ENCODE measurements at places on chromosomes 4 and X.
A peak's percentile ranks its signal among the peaks of the same experiment; 100 is the strongest.

DNA sequence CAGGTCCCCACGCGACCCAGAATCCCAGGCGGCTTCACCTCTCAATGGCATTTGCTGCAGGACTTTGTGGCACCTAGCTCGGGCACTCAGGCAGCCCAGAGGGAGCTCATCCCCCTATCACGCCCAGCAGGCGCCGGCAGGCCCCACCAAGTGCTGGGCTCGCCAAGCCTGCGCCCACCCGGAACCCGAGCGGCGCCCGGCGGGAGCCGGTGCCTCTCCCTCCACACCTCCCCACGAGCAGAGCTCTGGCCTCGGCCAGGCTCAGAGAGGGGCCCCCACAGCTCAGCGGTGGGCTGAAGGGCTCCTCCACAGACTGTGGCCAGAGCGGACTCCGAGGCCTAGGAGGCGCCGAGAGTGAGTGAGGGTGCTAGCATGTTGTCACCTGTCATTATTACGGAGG is 286.3 kb downstream of the PDHA2 start:
- DNase-seq = no peak

DNA sequence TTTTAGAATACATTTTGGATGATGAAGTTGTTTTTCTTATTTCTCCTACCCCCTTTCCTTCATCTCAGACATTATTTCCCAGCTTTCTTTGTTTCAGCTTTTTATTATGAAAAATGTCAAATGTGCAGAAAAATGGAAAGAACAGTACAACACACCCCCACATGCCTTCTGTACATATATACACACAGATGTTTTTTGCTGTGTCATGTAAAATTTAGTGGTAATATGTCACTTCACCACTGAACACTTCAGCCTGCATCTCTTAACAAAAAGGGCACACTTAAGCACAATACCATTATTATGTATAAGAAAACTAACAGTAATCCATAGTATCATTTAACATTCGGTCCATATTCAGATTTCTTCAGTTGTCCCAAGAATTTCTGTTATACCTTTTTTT is 37.8 kb downstream of the OCRL start:
- no peak for DNase-seq

- DNase-seq = no peak
Measured at GRCh38 chr4:186149872-186150271, 41.5 kb upstream of the CYP4V2 start.

DNA sequence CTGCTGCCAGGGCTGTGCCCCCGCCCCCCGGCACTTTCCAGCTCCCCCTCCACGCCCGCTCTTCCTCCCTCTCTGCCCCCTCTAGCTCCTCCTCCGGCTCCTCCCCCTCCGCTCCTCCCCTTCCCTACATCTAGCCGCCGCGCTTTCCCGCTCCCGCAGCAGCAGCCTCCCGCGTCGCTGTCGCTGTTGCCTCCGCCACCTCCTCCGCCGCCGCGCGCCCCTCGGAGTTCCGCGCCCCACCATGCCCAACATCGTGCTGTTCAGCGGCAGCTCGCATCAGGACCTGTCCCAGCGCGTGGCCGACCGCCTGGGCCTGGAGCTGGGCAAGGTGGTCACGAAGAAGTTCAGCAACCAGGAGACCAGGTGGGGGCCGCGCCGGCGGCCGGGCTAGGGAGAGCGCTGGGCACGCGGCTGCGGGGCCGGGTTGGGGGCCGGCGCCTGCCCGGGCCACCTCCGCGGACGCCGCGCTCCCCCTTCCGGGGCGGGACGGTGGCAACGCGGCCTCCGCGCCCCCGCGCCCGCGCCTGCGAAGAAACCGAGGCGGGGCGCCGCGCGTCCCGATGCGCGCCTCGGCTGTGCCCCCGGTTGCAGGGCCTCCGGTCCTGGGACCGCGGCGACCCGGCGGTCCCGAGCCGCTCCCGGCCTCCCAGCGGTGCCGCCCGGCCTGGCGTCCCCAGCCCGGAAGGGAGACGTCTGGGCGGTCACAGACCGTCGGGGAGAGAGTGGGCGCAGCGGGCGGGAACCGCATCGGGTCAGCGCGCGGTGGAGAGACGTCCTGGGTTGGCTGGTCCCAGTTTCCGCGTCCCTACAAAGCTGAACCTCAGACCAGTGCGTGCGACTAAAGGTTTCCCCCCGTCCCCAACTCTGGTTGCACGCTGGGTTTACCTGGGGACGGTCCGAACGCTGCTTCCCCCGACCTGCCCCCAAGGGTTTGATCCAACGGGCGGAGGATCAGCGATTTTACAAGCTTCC is at the start of gene PRPS2:
PRPS2 (plus strand) TSS at position 156 of the 972 bp plus-strand sequence; CDS start at position 242, 86 bp downstream.
- peak; percentile 64 for DNase-seq

GRCh38 chrX:48833542-48834138 is 1.8 kb downstream of the PCSK1N start:
- DNase-seq = no peak

DNA sequence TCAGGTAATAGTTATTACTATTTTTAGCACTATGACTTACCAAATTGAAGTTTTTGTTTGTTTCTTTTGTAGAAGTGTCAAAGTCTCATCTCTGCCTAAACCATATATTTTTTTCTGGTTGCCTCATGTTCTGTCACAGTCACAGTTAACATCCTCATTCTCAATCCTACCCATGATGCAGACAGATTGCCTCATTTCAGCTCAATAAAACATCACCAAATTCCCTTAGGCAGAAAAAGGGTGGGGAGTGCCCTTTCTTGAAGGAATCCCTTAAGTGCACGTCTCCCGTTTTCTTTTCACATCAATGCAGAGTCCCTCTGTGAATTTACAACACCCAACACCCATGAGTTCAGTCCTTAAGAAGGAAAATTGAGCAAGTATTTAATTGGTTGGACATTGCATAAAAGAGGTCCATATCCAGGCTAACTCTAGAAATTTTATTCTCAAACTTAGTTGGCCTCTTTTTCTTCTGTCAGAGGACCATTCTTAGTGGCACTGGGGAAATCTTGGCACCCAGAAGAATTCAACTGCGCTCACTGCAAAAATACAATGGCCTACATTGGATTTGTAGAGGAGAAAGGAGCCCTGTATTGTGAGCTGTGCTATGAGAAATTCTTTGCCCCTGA is 103.7 kb upstream of the BMPR1B start:
- no peak for DNase-seq

DNA sequence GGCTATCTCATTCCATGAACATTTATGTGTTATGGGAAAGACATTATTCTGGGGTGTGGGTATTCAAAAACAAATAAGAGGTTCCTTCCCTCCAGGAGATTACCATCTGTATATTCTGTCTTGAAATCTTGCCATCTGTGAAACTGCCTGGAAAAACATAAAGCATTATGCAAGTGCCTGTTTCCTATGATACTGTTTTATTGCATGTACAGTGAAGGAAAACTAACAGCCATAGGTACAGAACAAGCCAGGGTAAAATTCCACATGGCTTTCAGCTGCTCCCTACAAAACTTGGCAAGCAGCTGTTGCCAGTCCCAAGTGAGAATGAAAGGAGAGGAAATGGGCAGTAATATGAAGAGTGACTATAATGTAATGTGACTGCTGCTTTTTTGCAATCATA is 136.0 kb downstream of the GUCY2F start:
- no peak for DNase-seq

DNA sequence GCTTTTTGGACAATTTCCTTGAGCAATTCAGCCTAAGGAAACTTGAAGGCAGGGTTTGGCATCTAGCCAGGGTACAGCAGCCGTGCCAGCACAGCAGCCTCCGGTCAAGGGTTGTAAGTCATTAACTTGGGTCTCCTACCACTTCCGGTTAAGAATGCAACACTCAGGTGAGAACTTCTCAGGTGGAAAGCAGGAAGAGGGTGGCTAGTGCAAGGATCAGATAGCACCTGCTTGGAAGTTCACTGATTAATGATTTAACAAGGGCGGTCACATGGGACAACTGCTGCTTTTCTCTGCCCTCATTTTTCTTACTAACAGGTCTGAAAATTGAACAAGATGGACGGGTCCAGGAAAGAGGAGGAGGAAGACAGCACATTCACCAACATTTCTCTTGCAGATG is 30.1 kb upstream of the SCOC start:
- DNase-seq = no peak

- no peak for DNase-seq
Measured at GRCh38 chr4:185730849-185731608, 81.0 kb downstream of the SORBS2 start.

- no peak for DNase-seq
Measured at GRCh38 chr4:155548173-155548572, 118.5 kb upstream of the GUCY1A1 start.

- DNase-seq = no peak
Measured at GRCh38 chr4:69330345-69331047, 50.2 kb downstream of the UGT2B28 start.

DNA sequence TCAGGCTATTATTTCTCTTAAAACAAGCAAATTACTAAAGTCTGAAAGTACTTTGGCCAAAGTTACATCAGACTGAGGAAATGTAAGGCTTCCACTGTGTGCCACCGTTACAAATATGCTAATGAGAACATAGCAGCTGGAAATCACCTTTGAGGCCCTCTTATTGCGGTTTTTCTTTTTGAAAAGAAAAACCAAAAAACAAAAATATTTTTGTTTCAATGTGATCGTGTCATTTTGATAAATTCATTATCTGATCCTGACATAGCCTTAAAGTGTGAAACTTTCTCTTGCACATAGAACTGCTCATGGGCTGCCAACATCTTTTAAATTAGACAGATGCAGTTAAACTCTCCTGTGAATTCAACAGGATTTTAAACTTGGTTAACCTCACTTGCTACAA is 2.8 kb upstream of the TIFA start:
- DNase-seq = no peak

DNA sequence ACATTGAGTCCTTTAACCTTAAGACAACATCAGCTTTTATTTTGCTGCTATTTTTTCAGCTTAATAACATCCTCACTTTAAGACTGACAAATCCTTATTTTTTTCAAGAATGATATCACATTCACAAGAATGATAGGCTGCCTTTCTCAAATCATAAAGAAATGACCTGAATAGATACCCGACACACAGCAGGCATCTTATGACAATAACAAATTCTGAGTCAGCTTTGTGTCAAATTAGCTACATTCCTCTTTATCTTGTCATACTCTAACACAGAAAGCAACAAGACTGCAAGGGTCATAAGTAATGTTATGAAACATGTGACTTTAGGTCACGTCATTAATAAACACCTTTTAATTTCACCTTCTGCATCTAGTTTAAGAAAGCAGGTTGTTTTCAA is 2387.6 kb downstream of the PCDH7 start:
- DNase-seq = no peak

DNA sequence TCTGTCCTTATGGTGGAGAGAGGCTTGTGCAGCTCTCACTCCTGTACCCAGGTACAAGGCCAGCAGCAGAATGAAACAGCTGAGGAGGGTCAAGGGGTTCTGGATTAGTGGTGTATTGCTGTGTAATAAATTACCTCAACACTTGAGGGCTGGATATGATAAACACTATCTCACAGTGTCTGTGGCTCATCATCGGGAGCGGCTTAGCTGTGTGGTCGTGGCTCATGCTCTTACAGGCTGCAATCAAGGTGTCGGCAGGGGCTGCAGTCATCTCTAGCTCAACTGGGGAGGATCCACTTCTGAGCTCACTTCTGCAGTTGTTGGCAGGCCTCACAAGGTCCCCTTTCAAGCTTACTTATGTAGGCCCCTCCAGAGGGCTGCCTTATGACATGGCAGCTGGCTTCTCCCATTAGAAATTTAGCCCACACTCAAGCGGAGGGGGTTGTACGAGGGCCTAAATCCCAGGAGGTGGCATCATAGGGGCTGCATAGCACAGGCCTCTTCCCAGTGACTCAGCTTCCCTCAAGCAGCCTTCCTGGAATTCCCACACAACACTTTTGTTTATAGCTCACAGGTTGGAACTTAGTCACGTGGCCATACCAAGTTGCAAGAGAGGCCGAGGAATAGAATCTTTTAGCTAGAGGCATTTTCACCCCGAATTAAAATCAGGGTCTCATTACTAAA is 148.2 kb upstream of the RPS6KA3 start:
- no peak for DNase-seq

- peak; percentile 81 for DNase-seq
Measured at GRCh38 chr4:38319456-38320342, 344.3 kb upstream of the KLF3 start.

- DNase-seq = no peak
Measured at GRCh38 chr4:21452931-21453330, 495.6 kb downstream of the KCNIP4 start.

DNA sequence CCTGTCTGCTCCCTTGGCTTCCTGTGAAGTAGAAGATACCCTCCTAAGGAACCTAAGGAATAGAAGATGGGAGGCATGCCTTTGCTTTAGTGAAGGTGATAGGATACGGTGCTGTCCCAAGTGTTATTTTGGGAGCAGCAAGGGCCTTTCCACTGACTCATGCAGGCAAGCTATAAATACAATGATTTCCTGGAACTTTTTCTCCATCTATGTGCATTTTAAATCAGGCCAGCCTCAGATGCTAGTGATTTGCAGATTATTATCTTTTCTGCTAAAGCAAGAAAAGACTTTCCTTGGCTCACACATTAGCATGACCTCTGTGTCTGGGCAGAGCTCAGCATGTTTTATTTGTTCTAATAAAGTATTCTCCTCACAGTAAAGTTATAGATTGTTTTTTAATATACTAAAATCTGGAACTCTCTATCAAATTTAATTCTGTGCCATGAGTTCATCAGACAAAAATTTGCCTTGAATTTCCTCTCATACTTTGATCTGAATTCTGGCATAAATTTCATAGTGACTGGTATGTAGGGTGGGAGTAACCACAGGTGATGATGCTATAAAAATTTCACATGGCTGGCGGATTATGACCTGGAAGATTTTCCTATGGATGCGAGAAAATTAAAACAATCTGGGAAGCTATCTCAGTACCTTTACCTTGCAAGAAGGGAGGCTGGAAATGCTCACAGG is 131.7 kb downstream of the REPS2 start:
- DNase-seq = no peak

DNA sequence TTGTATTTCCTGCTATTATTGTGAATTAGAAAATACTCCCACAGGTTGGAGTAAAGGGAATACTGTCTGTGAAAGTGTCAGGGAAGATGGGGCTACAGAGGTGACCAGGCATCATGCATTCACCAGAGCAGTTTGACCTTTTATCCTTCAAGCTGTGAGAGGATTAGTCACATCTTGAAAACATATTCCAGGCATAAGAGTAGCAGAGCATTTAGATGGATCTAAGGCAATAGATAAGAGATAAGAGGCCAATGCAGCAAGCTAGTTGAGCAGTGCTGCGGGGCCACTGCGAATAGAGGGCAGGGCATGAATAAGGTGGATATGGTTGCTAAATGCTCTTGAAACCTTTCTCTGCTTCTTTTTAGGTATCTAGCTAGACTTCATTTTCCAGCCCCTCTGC is 470.7 kb upstream of the FTHL17 start:
- no peak for DNase-seq

DNA sequence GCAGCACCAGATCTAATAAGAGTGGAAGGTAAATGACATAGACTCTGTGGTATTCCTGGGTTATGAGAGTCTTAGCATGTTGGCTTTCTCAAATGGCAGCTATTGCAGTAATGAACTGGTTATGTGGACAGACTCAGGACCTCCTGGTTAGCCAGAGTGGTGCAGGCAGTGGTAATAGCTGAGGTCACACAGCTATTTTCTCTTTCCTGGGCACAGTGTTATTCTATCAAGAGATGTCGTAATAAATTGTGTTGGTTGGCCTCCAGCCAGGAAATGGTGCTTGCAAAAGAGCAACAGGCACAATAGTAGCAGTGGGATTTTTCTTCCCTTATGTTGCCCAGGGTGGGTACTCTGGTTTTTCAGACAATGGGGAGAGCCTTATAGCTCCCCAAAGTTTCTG is 279.2 kb upstream of the FGF16 start:
- no peak for DNase-seq

- DNase-seq = no peak
Measured at GRCh38 chr4:182286931-182287330, 43.7 kb downstream of the TENM3 start.
